CD14-positive monocyte (primary cell): ENCODE measurements at places on chromosomes 7 and 10.

DNA sequence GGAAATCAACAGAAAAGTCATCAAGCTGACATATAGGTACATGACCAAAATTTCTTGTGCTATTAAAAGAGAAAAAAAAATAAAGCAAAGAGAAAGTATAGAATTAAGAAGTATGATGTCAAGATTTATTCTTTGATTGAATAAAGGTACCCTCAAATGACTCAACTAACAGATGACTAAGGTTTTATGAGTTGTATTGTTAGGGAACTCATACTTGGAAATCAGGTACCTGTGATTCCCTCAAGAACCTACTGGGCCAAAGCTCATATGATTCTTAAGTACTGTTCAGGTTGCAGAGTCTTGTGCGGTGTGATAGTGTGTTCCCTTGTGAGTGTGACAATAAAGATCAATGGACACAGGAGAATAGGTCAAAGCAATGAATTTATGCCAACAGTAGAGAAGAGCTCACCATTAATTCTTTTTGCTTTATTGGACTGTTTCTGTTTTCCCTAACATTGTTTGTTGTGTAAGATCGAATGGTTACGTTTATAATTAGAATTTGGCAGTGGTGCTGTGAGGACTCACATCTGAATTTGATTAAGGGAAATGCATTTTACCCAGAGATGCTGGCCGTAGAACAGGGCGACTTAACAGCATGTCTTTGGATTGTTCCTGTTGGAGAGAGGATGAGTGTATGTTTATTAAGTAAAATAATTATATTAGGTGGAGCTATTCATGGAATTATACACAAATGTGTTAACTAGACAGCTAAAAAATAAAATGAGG, 293.2 kb upstream of the SEMA3D start:
- DNase-seq: no peak

- DNase-seq: no peak
Observed at GRCh38 chr10:37712489-37713131, 144.8 kb downstream of the ZNF248 start.

- DNase-seq: no peak
Observed at GRCh38 chr7:32066441-32066840, 3.8 kb downstream of the PDE1C start.

DNA sequence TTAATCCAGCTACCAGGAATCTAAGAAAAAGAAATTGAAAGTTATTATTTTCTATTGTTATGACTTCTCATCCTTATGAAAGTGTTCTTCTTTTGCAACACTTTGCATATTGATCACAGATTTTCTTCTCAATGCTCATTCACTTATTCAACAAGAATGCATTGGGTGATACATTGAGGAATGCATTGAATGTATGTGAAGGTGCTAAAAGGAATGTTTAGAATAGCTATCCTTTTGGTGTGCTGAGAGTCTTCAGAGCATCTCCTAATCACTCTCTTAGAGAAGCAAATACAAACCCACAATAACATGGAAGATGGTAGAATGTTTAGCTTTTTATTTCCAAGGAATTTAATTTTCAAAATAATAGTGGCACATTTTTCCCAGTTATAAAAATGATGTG, 122.1 kb upstream of the KMT2E start:
- DNase-seq: no peak

DNA sequence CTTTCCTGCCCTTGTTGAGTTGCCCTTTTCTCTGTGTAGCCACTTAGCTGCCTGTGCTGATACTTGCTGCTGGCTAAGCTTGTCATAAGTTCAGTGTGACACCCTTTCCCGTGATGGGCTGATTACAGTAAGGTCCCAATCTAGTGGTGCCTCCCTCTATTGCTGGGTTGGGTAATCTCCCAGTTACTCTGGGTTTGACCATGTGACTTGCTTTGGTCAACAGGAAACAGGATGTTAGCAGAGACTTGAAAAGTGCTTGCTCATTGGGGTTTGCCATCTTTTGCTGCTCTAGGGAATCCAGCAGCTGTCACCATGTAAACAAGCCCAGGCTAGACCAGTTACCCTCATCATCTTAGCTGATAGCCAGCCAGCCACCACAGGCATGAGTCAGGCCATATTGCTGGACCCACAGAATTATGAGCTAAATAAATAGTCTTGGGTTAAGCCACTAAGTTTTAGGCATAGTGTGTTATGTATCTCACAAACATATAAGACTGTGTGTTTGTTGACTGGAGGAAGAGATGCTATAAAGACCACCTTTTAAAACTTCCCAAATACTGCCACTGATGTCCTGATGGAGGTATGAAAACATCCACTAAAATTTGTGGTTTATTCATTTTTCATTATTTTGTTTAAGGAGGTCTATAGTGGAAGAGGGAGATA, 4.0 kb upstream of the LEP start:
- DNase-seq: peak; percentile 98

- no peak for DNase-seq
Observed at GRCh38 chr7:158588085-158588877, 658 bp upstream of the PTPRN2 start.

- no peak for DNase-seq
Observed at GRCh38 chr7:21702303-21702702, 159.5 kb downstream of the DNAH11 start.

DNA sequence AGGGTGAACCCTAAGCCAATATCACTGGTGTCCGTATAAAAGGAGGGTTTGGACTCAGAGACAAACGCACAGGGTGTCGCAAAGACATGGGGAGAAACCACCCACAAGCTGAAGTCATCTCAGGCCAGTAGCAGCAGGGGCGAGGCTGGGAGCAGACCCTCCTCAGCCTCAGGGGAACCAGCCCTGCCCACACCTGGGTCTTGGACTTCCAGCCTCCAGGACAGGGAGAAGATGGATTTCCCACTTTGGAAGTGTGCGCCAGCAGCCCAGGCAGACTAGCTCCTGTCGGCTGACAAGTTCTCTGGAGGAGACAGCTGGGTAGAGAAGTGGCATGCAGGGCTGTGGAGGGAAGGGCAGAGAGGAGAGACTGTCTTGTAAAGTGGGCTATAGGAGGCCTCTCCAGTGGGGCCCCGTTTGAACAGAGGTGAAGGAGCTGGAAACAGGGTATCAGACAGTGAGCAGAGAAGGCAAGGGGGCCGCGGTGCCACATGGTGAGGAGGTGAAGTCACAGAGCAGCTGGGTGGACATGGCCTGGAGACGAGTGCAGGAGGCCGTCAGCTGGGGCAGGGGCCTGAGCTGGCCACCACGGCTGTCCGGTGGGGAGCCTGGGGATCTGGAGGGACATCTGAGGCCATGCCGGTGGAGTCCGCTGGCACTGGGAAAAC, 475.6 kb downstream of the PTPRN2 start:
- no peak for DNase-seq

DNA sequence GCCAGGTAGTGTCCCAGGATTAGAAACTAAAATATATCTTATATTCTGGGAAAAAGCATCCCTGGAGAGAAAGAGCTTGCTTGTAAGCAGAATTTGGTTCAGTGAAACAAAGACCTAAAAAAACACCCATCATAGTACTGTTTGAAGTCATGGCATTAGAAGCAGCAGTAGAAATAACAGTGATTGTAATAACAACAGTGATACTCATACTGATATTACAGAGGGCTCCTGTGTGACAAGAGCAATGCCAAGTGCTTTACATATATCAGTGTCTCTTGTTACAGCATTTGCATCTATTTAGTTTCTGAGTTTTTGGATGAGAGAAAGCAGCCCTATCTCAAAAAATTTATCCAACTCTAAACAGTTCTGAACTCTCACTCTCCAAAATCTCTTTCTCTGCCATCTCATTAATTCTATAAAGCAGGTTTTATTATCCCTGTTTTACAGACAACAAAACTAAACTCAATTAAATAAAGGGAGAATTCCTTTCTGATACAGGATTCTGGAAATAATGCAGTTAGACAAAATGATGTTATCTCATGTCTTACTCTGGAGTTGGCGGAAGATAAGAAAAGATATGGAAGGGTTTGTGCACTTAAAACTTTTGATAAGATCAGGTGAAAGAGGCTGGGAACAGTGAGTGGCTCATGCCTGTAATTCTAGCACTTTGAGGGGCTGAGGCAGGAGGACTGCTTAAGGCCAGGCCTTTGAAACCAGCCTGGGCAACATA, 146.5 kb upstream of the AOAH start:
- no peak for DNase-seq

DNA sequence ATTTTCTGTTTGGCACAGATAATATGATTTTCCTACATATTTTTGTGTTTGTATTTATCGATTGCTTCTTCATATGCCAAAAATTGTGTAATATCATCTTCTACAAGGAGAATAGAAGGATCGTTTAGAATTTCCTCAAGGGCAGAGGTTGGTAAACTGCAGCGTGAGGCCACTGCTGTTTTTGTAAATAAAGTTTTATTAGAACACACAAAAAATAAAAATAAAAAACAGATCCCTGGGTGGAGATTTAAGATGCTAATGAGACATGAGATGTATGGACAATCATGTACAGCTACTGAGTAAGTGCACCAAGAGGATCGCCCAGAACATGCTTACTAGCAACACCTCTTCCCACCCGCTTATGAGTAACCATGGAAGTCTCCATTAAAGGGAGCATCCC, 9.6 kb downstream of the LYZL2 start:
- DNase-seq: no peak

DNA sequence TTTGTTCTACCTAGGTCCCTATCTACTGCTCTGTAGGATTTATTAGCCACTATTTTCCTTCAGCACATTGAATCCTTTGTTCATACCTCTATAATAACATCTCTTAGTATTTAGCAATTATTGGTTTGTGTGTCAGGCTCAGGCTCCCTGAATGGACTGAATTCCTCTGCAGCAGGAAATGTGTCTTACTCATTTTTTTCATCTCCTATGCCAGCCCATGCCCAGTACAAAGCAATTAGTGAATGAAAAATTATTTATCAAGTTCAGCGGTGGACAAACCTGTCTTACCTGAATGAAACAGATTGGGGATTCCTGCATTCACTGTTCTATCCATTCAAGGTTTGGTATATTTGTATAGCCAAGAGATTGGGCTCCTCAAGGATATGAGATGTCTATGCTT, 53.7 kb downstream of the C1GALT1 start:
- no peak for DNase-seq
